ENCODE measurements at places on chromosomes 1 and 21.

DNA sequence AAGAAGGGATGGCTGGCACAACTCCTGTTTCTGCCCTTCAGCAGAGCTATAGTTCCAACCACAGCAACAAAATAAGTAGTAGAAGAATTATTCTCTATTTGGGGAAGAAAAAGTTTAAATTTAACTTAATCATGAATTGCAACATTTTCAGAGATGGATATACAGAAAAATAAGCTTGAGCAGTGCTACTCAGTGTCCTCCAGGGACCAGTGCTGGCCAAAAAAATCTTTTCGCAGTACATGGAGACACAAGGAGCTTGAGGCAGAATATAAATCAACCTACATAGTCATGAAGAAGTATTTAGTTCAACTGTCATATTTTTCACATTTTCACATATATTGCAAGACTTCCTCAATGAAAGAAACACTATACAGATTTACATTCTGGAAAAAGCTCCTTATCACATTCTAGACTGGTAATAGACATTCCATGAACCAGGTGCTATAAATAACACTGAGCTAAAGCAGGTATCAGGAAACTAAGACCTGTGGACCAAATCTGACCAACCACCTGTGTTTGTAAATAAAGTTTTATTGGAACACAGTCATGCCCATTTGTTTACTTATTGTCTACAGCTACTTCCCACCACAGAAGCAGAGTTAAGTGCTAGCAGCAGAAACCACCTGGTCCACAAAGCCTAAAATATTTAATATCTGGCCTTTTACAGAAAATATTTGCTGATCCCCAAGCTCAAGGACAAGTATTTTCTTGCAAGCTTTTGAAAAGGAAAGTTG, 101.9 kb downstream of the RGS21 start:
- DNase-seq, result no peak

DNA sequence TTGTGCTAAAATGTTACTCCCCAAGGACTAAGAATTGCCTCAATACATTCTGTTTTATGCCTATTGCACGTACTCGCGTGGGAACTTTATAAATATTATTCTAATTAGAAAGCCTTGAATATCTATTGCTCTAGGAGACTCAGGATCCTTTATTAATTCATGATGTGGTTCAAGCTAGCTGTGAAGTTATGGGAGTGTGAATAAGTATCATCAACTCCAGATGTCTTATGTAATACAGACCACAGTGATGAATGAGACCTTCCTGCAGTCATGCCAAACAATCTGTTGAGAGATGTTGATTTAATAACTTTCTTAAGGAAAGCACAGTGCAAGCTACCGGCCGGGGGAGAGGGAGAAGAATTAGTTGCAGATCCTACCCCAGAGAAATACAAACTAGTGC, 519.2 kb upstream of the ZP4 start:
- DNase-seq, result no peak

GRCh38 chr1:4838231-4838630, 183.8 kb downstream of the AJAP1 start:
- DNase-seq, result no peak

DNA sequence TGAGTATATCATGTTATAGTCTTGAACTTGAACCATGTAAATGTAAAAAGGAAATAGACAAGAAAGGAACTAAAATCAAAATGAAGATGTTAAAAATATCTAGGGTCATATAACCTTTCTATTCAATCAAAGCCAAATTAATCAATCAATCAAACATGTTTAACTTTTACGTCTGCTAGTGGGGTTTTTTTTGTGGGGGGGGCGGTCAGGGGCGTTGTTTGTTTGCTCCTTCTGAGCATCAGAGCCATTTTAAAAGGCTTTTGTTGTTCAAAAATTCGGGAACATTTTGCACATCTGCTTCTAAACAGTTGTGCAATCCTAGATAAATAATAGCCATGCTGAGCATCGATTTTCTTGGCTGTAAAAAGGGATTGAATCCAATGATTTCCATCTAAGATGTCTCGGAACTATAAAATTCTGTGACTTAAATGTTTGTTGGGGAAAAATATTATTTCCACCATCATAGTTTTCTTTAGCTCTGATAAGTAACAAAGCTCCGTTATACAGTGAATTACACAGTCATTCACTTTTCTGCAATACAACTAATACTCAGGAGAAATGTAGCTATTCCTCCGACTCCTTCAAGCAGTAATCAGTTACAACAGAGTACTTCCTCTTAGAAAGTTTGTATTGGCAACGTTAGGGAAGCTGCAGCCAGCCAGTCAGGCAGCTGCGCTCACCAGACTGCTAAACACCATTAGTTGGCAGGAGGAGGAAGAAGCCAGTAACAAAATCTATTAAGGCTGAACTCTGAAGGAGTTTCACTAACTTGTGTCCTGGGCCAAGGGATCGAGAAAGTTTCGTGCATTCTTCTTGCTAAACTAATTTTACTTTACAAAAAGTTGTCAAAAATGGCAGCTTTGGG, 2.2 kb downstream of the SPATA6 start:
- DNase-seq, result no peak

DNA sequence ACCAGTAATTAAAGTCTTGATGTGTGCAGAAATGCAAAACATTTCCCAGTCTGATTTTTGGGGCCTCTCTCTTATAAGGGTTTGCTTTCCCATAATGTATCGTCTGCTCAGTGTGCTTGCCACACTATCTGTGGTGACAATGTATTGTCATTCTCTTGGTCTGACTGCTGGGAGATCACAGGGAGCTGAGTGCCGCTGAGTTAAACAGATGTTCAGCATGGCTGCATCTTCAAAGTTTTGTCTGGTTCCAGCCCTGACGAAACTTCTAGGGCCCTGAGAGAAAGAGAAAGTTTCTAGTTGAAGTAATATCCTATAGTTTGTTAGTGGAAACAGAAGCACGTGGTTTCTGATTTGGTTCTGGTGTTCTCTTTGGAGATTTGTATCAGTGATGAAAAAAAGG, 42.6 kb downstream of the DNM3 start:
- no peak for DNase-seq

DNA sequence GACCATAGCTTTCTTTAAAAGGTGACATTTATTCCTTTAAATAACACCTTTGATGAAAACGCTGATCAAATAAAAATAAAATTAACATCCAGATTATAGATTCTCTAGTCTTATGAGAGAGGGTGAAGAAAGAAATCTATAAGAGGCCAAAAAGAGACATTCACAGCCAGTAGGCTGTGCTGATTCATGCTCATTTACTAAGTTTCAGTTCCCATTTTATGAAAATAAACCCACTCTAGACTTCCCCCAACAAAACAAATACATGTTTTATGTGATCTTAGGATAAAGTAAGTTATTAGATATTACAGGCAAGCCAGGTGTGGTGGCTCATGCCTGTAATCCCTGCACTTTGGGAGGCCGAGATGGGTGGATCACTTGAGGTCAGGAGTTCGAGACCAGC, 21.1 kb downstream of the ESRRG start:
- DNase-seq, result no peak

- DNase-seq, result no peak
Measured at GRCh38 chr1:241411056-241411775, 54.2 kb upstream of the RGS7 start.

DNA sequence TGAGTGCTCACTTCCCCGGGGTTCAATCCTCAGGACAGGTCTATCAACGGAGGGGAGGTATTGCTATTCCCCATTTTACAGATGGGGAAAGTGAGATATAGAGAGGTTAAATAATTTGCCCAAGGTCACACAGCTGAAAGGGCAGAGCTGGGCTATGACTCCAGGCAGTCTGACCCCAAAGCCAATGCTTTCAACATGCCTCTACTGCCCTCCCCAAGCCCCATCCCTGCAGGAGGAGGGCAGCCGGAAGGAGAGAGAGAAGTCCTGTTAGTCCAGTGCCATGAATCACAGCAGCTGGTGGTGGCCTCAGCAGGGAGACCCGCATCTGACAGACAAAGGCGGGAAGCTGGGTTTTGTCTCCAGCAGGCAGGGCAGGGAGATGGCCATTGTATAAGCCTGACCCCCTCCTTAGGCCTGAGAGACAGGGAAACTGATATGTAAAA, 20.0 kb upstream of the CLIC4 start:
- no peak for DNase-seq

DNA sequence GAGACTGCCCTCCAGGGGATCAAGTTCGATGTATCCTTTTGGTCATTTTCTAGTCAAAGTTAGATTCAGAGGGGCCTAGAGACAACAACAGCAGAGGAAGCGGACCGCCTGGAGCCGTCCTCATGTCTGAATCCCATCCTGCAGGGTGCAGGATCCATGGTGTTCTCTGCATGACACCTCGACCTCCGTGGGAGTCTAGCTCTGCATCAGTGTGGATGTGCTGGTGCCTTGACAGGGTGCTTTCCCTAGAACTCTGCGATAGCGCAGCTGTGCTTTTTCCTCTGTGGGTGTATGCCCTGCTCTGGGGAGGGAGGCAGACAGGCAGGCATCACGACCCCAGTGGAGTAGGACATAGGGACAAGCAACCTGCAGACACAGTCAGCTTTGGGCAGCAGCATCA, 48.2 kb upstream of the A3GALT2 start:
- no peak for DNase-seq

- no peak for DNase-seq
Measured at GRCh38 chr1:151885479-151885878, 23.8 kb downstream of the THEM4 start.

DNA sequence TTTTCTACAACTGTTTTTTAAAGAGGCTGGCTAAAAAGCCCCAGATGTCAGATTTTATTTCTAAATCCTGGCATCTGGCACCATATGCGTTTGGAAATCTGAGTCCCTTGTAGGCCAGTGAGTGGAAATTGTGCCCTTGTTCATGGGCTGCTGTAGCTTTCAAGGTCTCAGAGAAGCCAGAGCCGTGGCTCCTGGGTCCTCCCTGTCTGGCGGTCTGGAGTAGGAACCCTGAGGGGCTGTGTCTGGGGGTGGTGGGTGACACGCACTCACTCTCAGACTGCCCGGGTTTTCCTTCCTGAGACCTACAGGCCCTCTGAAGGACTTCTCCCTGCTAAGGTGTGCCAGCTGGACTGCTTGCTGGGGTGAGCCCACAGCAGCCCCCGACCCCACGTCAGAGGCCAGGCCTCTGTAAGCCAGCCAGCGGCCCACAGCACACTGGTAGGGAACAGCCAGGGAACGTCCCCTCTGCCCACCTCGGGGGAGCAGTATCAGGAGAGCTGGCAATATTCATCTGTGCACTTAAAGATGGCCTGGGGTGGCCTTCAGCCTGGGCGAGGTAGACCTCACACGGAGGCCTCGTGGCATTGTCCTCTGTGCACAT, 151.5 kb downstream of the PEX14 start:
- no peak for DNase-seq

DNA sequence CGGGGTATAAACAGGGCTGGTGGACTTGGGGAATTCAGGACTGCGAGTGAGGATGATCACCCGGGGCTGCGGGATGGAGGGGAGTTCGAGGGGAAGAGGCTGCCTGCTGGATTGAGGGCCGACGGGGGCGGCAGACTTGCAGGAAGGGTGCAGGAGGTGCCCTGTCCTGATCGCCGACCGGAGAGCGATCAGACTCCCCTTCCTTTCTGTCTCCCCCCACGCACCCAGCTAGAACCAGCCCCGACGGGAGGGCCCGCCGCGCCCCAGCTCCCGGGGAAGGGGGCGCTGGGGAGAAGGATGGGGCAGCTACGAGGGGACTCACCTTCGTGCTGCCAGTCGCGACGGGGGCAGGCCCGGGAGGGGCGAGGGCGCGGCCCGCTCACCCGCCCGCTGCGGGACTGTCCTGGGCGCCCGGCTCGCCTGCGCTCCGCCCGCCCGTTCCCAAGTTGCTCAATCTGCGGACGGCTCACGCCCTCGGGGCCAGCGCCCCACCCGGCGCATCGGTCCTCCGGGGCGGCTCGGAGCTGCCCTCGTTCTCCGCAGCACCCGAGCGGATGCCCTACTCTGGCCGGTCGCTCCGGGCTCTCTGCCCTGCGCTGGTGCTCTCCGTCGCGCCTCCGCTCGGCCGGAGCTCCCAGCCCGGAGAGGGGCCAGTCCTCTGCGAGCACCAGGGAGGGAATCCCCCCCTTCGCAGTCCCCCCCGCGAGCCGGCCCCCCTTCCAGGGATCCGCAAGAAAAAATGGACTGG, at the start of gene RSPO1:
Gene RSPO1 (minus strand): TSS at position 649 of the 748 bp plus-strand sequence. CDS start 5,231 bp downstream, outside the sequence.
- DNase-seq, result no peak

DNA sequence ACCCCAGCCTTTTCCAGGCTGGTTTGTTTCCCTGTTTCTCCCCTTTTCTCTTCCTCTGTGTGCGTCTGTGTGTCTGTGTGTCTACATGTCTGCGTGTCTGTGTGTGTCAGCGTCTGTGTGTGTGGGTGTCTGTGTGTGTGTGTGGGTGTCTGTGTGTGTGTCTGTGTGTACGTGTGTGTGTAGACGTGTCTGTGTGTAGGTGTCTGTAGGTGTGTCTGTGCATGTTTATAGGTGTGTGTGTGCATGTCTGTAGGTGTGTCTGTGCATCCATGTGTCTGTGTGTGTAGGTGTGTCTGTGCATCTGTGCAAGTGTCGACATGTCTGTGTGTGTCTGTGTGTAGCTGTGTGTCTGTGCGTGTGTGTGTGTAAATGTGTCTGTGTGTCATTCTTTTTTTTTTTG, 3.3 kb downstream of the TTLL10 start:
- no peak for DNase-seq

DNA sequence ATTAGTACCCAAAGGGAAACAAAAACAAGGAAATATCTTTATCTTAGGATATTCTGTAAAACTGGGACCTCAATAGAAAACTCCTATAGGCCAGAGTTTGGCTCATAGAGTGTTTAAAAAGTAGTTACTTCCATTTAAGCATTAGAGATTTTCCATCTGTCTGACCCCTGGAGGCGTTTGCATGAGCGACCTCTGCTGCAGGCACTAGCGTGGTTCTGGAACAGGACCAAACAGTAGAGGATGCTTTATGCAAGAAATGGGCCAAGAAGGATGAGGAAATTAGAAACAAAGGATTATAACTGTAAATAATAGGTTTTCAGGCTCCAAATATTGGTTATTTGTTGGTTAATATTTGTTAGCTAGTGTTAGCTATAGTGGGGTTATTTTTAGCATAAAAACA, 5.7 kb downstream of the ZBTB40 start:
- no peak for DNase-seq

GRCh38 chr1:9194024-9194423, 40.5 kb upstream of the H6PD start:
- DNase-seq, result no peak

- DNase-seq, result no peak
Measured at GRCh38 chr1:204859861-204860267, 10.8 kb upstream of the NFASC start.

DNA sequence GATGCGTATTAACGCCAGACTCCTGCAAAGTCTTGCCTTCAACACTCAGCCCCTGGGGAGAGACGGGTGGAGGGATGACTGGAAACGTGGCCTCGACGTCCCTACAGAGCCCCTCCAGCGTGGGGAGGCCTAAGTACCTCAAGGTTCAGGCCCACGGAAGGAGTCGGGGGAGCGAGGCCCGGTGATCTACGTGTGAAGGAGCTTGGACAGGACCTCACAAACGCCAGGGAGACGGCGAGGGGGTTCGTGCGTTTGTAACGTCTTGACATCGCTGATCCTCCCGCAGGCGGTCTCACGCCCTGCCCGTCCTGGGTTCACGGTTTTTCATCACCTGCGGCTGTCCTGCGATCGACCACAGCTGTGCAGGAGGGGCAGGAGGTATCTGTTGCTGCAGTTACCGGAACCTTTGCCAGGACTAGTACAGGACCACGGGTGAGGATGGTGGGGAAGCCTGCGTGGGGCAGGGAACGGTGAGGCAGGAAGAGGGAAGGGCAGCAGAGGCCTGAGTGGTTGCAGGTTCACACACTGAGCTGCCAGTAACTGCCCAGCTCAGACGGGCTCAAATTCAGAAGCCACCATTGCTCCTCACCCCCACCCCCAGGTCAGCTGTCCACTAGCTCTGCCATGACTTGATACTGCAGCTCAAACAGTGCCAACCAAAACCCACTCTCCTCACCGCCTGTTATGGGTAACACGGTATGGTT, 889 bp upstream of the CCNL2 start:
- no peak for DNase-seq
